Pancreas (tissue), 10 donors: ENCODE measurements at places on chromosomes 12 and 14. TPM values are rescaled to one million over a fixed set of nuclear protein-coding genes. Genes with fewer than 3 reads are reported as not detected.

DNA sequence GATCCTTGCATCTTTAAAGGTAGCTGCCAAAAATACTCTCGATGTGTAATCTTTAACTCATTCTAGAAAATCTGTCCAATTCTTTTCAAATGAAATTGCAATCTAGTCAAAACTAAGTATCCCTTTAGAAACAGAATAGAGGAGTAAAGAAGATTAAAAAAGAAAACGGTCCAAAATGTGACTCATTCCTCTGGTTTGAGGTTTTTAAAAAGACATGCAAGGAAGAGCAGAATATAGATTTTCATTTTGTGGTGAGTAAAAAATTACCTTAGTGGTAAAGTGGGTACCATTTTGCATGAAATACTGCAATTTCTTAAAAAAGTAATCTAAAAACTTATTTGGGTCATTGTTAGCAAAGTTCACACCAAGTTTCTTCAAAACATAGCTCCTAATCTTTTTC, 108.4 kb downstream of the BRMS1L start:
- no peak overlapping the region for H3K27ac ChIP-seq
- H3K4me3 ChIP-seq: no peak overlapping the region
- no peaks in the 10 kb centered on the region for H3K4me1 ChIP-seq
- no peaks in the 10 kb centered on the region for H3K27me3 ChIP-seq
- DNase-seq: no peak

Gene KRT6C
- polyA plus RNA-seq: not detected

GRCh38 chr12:7512553-7512952, 9.0 kb upstream of the CD163 start:
- H3K4me3 ChIP-seq: no peak overlapping the region
- DNase-seq: no peak
- no peaks in the 10 kb centered on the region for H3K27me3 ChIP-seq
- no peaks in the 10 kb centered on the region for H3K36me3 ChIP-seq

DNA sequence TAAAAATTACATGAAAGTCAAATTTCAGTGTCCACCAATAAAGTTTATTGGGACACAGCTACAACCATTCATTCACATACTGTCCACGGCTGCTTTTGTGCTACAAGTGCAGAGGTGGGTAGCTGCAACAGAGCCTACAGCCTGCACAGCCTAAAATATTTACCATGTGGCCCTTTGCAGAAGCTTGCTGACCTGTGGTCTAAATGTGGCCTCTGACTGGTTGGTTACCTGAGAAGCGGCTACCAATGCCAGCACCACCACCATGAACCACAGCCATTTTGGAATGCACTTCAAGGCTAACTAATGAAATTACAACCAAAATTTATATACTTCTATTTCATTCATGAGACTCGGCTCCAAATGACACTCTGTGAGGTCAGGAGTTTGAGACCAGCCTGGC, 58.6 kb downstream of the NT5DC3 start:
- no peaks in the 10 kb centered on the region for H3K27me3 ChIP-seq
- H3K36me3 ChIP-seq: no peaks in the 10 kb centered on the region
- no peaks in the 10 kb centered on the region for H3K4me1 ChIP-seq
- H3K27ac ChIP-seq: no peak overlapping the region
- H3K4me3 ChIP-seq: no peak overlapping the region

Gene HOXC4
- polyA plus RNA-seq: 0.27 TPM

GRCh38 chr12:68934392-68934791, 1.4 kb upstream of the CPM start:
- no peaks in the 10 kb centered on the region for H3K36me3 ChIP-seq
- no peak overlapping the region for H3K27ac ChIP-seq
- H3K4me1 ChIP-seq: peaks cover 3% of the 10 kb centered on the region
- H3K27me3 ChIP-seq: no peaks in the 10 kb centered on the region
